Transverse colon (tissue), 4 donors: ENCODE measurements at places on chromosomes 6 and 20.

DNA sequence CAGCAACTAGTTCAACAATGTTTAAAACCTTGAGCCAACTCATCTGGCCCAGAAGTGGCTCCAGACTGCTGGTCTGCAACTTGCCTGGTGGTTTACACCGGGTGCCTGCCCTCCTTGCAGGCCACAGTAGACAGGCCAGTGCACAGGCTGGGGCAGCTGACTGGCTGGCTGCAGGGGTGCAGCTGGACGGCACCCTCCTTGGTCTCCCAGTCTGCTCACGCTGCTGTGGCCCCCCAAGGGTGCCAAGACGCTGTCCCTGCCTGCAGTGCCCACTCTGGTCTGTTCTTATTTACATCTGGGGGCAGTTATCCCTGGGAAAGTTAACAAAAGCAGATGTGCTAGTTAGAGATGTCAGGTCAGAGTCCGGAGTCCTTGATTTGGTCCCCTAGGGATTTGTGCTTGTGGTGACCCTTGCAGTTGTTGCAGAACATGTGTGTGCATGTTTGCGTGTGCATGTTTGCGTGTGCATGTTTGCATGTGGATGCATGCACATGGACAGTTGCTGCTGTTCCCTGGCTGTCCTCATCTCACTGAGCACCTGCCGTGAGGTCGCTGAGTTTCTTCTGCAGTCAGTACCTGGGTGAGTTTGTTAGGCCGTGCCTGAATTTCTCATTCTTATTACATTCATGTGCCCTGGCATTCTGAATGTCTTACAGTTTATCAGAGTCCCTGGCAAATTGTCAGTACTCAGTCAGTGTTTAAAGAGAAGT lies 48.2 kb upstream of the IRF4 start:
- DNase-seq, result no peak

DNA sequence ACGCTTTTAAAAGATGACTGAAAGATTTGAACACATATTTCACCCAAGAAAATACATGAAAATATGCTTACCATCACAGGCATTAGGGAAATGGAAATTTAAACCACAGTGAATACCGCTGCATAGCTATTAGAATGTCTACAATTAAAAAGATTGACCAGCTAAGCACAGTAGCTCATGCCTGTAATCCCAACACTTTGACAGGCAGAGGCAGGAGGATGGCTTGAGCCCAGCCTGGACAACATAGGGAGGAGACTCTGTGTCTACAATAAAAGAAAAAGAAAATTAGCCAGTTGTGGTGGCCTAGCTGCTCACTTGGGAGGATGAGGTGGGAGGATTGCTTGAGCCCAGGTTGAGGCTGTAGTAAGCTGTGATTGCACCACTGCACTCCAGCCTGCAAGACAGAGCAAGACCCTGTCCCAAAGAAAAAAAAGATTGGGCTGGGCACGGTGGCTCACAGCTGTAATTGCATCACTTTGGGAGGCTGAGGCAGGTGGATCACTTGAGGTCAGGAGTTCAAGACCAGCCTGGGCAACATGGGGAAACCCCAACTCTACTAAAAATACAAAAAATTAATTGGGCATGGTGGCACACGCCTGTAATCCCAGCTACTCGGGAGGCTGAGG lies 163.7 kb upstream of the AKAP12 start:
- no peak for DNase-seq

DNA sequence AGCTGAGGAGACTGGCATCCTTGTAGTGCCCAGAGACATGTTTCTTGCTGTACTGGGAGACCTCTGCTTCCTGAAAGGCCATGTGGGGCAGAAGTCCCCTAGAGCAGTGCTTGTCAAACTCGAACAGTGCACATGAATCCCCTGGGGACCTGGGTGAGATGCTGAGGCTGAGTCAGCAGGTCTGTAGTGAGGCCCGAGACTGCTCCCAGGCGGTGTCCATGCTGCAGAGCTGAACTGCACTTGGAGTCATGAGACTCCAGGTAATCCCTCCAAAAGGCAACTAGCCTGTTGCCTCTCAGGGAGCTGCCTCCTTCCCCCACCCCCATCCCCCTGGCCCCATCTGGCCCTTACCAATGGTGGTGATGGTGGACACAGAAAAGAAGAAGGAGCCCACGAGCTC lies 3.7 kb downstream of the KCNK17 start:
- no peak for DNase-seq

GRCh38 chr6:18302561-18303439 lies 38.5 kb upstream of the DEK start:
- no peak for DNase-seq

GRCh38 chr6:15340105-15340601 lies 94.3 kb downstream of the JARID2 start:
- DNase-seq, result no peak

- peak; percentile 68 for DNase-seq
Measured at GRCh38 chr6:157982102-157982562, 469 bp downstream of the SYNJ2 start.

DNA sequence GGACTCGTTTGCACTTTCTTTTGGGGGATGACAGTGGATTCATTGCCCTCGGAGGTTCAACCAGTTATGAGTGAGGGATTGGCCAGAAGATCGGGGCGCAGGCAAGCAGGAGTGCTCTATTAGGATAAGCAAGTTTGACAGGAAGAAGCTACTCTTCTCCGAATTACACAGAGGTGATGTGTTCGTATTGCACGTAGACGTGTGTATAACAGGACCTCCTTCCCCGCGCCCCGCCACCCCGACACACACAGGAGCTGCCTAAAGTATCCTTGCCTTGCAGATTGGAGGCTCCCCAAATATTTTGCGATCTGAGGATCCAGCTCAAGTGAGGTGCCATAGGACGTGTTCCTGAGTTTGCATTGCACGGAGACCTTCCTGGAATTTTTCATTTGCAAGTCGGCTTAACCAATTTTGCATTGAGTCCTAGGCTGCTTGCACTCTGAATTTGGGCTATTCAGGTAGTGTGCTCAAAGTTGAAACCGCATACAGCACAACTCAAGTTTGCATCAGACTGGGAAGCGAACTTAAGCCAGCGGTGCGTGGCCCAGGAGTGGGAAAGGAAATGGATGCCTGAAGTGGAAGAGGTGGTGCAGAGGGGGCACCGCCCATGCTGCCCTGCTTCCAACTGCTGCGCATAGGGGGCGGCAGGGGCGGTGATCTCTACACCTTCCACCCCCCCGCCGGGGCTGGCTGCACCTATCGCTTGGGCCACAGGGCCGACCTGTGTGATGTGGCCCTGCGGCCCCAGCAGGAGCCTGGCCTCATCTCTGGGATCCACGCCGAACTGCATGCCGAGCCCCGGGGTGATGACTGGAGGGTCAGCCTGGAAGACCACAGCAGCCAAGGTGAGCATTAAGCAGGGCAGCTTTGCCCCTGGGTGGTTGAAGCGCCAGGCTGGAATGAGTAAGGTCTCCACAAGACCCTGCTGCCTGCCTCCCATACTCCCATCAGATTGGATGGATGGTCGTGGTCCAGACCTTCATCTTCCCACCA lies 770 bp downstream of the TCF19 start:
- no peak for DNase-seq

- no peak for DNase-seq
Measured at GRCh38 chr20:23596579-23597250, 9.0 kb downstream of the CST9 start.

- DNase-seq, result peak; percentile 70
Measured at GRCh38 chr6:41732591-41733359, 2.6 kb downstream of the TFEB start.

GRCh38 chr6:73642530-73642929 lies 11.3 kb downstream of the SLC17A5 start:
- DNase-seq, result no peak

DNA sequence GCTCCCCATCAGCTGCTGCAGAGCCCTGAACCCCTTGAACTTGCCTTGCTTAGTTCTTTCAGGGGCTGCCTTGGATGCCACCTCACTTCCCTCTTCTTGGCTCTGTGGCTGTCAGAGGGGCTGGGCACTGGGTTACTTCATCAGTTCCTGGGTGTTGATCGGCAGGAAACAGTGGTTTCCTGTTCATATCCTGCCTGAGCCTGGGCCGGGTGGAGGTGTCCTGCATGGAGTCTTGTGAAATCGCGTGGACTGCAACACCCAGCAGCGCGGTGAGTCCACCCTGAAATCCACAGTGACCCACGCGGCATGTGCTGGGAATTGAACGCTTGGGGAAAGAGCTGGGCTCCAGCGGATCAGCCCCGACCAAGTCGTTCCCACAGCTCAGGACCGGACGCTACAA lies 97.5 kb downstream of the CDH26 start:
- DNase-seq, result peak; percentile 41

DNA sequence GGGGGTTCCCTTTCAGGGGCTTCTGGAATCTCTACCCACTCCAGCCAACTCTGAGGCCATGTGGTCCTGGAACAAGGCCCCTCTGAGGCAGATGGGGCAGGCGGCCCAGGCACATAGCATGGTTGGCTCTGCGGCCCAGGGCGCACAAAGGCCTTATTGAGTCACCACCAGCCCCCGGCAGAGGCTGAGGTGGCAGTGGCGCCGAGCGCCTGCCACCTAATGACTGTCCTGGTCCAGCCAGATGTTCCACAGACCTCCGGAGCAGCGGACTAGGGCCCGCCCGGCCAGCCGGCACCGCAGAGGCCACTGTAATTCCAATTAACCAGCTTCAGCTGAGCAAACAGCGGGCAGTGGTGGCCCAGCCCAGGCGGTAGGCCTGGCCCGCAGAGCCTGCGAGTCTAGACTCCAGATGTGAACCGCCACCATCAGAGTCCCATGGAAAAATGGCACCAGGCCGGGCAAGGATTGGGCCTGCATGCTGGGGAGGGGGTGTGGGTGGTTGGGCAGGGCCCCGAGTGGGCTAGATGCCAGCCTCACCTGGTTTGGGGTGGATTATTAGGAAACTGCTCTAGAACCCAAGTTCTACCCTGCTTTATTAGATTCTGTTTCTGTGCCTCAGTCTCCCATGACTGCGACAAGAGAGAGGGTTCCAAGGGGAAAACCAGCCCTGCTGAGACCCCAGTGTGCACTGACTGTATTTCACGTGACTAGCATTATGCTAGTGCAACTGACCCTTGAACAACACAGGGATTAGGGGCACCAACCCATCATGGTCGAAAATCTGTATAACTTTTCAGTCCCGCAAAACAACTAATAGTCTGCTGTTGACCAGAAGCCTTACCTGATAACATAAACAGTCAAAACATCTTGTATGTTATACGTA lies 34.1 kb upstream of the ID1 start:
- peak; percentile 25 for DNase-seq

DNA sequence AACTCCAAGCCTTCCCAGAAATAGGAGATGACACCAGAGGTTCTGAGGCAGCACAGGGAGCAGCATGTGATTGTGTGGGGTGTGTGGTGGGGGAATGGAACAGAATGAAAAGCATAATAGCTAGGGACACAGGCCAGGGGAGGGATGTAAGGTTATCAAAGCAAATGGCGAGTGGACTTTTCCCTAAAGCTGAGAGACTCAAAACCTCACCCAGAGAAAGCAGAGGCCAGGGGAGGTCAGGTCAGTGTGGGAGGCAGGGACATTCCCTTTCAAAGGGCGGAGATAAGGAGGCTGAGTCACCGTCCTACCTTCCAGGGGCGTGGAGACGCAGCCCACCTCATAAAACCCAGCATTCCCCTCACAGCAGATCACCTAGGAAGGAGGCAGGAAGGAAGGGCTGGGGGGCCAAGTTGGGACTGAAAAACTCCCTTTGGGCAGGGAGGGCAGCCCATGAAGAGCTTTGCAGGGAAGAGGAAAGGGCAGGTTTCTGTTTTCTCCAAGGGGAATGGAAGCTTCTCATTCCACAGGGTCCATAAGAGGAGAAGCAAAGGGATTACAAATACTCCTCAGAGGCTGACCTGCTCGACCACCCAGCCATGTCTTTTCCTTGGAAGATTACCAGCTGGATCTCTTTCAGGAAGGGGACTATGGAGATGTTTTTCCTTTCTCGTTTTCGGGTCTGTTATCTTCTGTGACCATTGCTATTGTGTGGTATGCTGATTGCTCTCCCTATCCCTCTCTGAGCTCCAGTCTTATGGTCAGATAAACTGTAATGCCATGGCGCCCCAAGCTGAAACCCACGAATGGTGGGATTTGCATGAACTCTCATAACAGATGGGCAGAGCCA lies 9.6 kb upstream of the LY6G5C start:
- peak; percentile 44 for DNase-seq

- no peak for DNase-seq
Measured at GRCh38 chr20:11178946-11179654, 505.3 kb upstream of the JAG1 start.

DNA sequence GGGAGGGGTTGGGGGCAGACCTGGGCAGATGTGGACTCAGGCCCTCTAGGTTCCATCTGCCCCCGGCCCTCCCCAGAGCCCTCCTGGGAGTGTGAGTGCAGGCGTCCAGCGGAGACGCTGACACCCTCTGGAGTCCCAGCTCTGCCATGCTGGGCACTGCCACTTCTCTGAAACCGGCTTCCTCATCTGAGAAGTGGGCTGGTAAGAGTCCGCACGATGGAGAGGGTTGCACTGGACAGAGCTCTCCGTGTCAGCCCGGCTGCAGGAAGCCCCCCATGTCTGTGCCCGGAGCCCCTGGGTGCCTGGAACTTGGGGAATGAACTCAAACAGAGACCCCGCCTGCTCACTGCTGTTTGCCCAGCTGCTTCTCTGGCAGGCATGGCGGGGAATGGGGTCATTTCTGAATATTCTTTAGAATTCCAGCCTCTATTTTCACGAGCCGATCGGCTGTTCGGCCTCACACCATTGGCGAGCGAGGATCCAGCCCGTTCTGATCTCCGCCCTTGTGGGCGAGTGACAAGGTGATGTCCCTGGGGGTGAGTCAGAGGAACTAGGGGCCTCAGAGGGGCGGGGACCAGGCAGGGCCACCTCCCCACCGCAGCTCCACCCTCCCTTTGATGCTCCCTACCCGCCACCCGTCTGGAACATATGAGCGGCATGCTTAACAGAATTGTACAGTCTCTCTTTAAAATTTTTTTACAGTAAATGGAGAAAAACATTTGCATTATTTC lies 47.8 kb upstream of the GATA5 start:
- DNase-seq, result no peak

- peak; percentile 44 for DNase-seq
Measured at GRCh38 chr20:63102721-63103375, 96.1 kb upstream of the BHLHE23 start.

- no peak for DNase-seq
Measured at GRCh38 chr6:68760941-68761676, 126.0 kb downstream of the ADGRB3 start.

- no peak for DNase-seq
Measured at GRCh38 chr6:170182781-170183120, 108.1 kb downstream of the DLL1 start.

- DNase-seq, result no peak
Measured at GRCh38 chr6:74431873-74432580, 736.0 kb downstream of the CD109 start.

DNA sequence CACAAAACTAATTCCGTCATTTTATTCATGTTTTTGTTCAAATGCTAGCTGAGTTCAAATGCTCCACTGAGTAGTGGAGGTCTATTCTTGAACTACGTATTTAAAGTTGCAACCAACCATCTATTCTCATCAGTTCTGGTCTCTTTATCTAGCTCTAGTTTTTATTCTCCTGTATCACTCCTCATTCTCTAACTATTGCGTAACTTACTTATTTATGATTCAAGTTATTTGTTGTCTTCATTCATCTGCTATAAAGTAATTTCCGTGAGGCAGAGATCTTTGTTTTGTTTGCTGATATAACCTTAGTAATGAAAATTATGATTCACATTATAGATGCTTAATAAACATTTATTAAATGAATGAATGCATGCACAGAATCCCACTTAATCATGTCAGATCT lies 221.6 kb upstream of the ASCC3 start:
- no peak for DNase-seq
